GM04503 (cell line): ENCODE measurements at places on chromosomes 2 and 18.
A peak's percentile ranks its signal among the peaks of the same experiment; 100 is the strongest.

DNA sequence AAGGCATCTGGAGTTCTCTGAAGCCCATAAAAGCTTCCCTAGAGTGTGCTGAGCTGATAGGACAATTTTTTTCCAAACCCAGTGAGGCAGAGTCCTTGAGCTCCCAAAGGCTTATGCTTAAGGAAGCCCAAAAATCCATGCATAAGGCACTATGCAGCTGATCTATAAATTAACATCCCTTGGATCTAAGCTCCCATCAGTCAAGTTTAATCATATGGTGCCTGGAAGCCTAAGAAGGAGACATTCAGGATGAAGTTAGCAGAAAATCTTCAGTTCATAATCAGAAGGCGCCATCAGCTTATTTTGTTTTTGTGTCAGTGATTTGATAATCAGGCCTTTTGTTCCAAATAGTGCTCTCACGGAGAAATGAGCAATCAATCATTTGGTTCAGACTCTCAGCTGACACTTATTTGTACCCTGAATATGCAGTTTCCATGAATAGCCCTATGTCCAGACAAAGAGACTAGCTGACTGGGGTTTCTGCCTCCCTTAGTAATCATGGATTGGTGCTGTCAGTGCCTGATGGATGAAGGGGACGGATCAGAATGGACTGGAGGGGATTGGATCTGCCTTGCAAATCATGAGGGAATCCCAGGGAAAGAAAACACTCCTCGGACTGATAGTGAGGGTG is 464.8 kb upstream of the RGPD4 start:
- DNase-seq: no peak

DNA sequence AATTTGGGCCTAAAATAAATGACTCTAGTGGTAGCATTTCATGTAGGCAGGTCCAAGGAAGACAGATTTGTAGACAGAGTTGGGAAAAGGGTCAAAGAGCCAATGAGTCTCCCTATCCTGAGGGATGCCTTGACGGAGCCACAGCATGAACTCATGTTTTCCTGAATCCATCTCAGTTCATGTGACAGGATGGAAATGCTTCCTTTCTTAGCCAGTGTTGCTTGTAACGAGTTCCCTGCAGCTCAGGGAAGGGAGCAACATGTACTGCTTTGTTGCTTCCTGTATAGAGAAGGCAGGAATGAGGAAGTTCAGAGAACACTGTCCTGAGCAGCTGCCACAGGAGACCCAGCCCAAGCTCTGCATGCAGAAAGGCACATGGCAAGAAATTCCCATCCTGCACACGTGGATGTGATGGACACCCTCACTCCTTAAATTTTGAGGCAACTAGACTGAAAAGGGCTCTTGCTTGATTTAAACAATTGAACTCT is 27.9 kb downstream of the TMEM17 start:
- no peak for DNase-seq

- DNase-seq: peak; percentile 90
Measured at GRCh38 chr2:215441560-215442400, 5.9 kb upstream of the FN1 start.

DNA sequence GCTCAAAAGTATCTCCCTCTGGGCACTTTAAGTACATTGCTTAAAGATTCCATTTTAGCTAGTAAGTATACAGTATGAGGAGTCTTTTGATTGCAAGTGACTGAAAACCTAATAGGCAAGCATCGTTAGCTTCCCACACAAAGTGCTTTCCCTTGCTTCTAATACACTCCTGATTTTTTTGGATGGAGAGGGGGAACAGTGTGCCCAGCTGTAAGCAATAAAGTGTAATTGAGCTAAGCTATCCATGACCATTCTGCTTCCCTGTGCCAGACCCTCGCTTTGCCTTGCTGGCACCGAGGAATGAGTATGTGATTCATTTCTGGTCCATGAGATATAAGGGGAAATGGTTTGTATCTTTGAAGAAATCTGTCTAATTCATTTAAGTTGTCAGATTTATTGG is 3.8 kb upstream of the ZNF24 start:
- DNase-seq: no peak

GRCh38 chr18:37161491-37161890 is 332.6 kb downstream of the KIAA1328 start:
- no peak for DNase-seq

GRCh38 chr2:96856776-96857666 is 795 bp downstream of the ANKRD39 start:
- no peak for DNase-seq

GRCh38 chr18:50638884-50639420 is 79.1 kb downstream of the MAPK4 start:
- no peak for DNase-seq

GRCh38 chr2:170282851-170283250 is 104.9 kb downstream of the MYO3B start:
- DNase-seq: no peak

GRCh38 chr2:113169586-113169985 is 4.2 kb upstream of the PSD4 start:
- no peak for DNase-seq

GRCh38 chr18:69754108-69754507 is 193.6 kb downstream of the CD226 start:
- no peak for DNase-seq

- no peak for DNase-seq
Measured at GRCh38 chr2:193461431-193461934, 1266.8 kb upstream of the TMEFF2 start.

DNA sequence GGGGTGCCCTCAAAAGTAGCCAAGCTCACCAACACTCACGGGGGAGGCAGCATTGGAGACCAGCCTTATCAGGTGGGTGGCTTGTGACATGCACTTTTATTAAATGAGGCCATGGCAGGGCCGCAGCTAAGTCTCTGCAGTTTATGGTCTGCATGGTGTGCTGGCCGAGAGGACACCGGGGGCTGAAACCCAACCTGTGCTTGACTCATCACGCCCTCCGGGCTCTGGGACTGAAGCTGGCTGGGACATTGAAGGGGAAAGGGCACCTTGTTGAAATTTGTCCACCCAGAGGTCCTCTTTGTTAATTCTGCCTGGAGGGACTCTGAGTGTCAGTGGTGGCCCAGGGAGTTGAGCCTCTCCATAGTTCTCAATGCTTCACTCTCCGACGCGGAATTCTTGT is 17.7 kb upstream of the NTSR2 start:
- DNase-seq: no peak

GRCh38 chr2:141508806-141509595 is 621.8 kb downstream of the LRP1B start:
- DNase-seq: no peak

- DNase-seq: no peak
Measured at GRCh38 chr2:235930701-235931100, 237.5 kb downstream of the GBX2 start.

- DNase-seq: no peak
Measured at GRCh38 chr18:70028734-70029133, 81.1 kb upstream of the CD226 start.

DNA sequence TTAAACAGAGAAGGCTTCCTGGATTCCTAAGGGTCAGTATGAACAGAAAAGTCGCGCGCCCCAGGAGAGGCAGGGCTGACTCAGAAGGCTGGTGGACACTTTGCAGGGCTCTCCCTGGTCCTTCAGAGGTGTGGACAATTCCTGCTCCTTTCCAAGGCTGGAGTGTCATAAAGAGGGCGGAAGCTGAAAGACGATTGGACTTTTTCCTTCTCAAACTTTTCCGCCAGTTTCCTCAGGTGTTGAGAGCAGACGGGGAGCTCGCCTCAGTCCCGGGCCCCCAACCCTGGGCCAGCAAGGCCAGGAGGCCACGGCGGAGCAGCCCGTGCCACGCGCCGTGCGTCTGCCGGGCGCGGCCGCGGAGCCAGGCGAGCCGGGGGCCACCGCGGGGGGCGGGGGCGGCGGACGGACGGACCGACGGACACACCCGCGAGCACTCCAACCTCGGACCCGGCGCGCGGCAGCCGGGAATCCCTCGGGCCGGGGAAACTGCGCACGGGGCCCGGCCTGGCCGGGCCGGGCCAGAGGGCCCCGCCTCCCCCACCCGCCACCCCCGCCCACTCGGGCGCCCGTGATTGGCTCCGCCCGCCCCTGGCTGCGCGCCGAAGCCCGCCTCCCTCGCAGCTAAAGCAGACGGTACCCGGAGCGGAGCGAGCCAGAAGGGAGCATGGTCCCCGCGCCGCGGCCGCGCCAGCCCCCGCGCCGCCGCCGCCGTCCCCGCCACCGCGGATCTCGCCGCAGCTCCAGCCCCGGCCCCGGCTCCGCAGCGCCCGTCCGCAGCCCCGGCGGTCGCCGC is at the start of gene KLHL29:
KLHL29 (plus strand) TSS at position 629 of the 793 bp plus-strand sequence. CDS start 177,018 bp downstream, outside the sequence.
- no peak for DNase-seq

DNA sequence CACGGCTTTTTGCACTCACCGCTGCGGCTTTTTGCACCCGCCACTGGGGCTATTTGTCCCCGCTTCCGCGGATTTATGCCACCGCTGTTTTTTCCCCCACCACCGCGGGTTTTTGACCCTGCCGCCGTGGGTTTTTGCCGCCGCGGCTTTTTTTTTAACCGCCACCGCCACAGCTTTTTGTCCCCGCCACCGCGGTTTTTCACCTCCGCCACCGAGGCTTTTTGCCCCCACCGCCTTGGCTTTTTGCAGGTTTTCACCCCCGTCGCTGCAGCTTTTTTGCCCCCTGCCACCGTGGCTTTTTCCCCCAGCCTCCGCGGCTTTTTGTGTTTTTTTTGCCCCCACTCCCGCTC is 2796.7 kb upstream of the TEKT4 start:
- no peak for DNase-seq

GRCh38 chr18:46574743-46575115 is 82.3 kb downstream of the LOXHD1 start:
- no peak for DNase-seq

DNA sequence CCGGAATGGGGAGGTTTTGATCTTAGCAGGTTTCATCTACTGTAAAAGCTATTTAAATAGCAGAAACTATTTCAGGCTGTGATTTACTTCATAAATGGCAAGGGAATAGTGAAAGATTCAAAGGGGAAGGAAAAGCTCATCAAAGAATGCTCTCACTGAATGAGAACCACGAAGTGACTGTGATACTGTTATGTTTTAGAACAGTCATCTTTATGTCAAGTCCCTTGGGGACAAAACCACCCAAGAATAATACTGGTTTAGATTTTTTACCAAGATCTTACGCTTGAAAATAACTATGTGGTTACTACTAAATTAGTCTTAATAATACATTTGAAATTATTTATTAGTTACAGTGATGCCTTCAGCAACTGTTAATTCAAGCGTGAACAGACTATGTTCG is 28.1 kb downstream of the FARSB start:
- DNase-seq: no peak

- no peak for DNase-seq
Measured at GRCh38 chr2:25109822-25110221, 58.6 kb downstream of the POMC start.

GRCh38 chr2:197071790-197072436 is 145.4 kb upstream of the PGAP1 start:
- no peak for DNase-seq

DNA sequence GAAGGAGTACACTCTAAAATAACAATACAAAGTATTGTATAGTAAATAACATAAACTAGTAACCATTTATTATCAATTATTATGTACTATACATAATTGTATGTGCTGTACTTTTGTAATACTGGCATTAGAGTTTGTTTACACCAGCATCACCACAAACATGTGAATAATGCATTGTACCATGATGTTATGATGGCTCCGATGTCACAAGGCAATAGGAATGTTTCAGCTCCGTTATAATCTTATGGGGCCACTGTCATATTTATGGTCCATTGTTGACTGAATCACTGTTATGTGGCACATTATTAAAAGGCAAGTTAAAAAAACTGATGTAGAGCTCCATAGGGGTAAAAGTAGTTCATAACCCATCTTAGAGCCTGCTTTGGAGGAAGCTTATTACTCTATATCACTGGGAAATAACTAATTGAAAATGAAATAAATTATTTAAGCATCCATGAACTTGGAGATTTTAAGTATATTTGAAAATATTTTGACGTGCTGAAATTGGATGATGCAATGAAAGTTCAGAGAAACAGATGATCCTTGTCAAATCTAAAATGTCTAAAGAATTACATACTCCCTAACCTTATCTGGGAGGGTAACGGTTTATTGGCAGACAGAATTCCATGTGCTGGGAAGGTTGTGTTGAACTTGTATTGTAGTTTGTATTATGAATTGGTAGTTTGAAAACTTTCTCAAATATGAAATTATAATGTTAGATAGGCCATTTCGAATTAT is 2.4 kb downstream of the SKA1 start:
- DNase-seq: no peak

GRCh38 chr2:240391111-240392051 is 44.1 kb upstream of the GPC1 start:
- DNase-seq: no peak

GRCh38 chr2:26464390-26465265 is 13.3 kb downstream of the OTOF start:
- no peak for DNase-seq

DNA sequence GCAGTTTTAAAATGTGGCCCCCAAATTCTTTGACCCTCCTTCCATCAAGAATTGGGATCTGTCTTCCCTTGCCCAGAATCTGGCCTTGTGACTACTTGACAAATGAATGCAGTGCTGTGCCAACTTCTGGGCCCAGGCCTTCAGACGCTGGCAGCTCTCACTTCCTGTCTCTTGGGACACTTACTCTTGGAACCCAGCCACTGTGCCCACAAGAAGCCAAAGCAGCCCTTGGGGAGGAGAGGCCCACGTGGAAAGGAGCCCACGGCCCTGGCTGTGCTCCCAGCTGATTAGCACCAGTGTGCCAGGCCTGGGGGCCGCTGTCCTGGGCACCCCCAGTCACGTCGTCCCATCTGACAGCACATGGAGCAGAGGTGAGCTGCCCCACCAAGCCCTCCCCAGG is 56.6 kb downstream of the RPL37A start:
- peak; percentile 43 for DNase-seq

GRCh38 chr2:95402370-95403203 is at the start of gene FAHD2A:
Gene FAHD2A, plus strand, starts transcription at chr2:95402708. Its CDS starts 2,851 bp downstream, at chr2:95405559.
- DNase-seq: peak; percentile 42

GRCh38 chr18:574865-575645 is 5.1 kb upstream of the CETN1 start:
- no peak for DNase-seq

DNA sequence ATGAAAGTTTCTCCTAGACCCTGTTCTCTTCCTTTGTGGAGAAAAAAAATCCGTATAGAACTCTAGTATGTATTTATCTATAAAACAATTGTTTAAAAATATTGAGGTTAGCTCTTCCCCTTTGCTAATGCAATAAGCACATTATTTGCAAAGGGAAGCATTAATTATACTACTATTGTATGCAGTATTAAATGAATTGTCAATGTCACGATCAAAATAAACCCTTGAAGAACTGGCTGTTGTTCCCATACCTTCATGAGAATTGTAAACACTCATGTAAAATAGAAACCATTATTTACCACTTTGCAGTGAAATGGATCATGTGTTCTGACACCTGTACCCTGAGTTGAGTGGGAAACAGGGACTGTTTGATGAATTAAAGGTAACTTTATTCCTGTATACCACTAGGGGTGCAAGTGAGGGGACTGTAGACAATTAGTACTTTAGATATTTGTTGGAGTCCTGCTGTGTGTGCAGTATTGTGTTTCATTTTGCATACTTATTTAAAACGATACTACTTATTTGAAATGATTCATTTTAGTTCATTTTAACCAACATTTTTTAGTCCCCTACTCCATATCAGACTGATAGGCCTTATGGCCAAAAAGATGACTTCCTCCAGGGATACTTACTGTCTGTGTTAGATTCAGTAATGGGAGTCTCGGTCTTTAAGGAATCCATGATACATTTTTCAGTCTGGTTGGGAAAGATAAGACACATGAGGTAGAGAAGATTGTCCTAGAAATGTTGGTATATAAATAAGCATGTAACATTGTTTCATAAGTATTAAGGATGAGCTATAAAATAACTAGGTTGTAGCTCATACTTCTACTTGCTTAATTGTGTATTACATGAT is 7.9 kb downstream of the PKP4 start:
- no peak for DNase-seq
